GF-D8 (cell line): ENCODE measurements at places on chromosomes 6 and 20.

- DNase-seq = no peak
These were observed 40.5 kb downstream of the AKIRIN2 start for GRCh38 chr6:87661503-87661902.

DNA sequence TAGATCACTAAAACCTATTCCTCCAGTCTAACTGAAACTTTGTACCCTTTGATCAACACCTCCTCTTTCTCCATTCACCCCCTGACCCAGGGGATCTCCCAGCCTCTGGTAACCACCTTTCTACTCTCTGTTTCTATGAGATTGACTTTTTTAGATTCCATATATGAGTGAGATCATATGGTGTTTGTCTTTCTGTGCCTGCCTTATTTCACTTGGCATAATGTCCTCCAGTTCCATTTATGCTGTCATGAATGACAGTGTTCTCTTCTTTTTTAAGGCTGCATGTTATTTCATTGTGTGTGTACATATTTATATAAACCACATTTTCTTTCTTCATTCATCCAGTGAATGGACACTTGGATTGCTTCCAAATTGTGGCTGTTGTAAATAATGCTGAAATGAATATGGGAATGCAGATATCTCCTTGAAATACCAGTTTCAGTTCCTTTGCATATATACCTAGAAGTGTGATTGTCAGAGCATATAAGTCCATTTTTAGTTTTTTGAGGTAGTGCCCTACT is 57.7 kb downstream of the DHX35 start:
- DNase-seq = no peak

GRCh38 chr20:62350098-62350628 is 16.9 kb downstream of the LAMA5 start:
- DNase-seq = no peak

DNA sequence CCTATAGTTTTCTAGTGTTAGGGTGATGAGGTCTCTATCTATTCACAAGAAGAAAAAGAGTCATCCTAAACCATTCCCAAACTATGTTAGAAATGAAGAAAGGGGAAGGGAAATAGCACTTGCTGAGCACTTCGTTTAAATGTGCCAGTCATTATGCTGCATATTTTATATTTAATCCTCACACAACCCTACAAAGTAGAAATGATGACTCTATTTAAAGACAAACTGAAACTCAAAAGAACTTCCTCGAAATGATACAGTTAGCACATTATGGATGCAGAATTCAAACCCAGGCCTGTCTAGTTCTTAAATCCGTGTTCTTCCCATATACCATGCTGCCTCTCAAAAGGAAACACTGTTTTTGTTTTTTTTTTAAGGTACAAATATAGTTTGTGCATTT is 174.6 kb downstream of the GMPR start:
- DNase-seq = no peak

DNA sequence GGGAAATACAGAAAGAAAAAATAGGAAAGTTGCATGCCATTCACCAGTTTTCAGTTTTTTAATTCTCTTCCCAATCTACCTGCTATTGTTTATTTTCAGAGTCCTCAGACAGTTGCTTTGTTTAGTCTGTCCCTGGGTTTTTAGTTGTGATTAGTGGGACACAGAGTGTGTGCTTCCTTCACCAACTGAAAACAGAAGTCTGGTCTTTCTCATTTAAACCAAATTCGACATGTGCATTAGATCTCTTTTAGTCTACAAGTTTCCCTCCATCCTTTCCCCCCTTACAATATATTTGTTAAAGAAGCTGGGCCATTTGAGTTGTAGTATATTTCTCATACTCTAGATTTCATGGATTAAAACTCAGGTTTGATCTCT is 58.7 kb upstream of the STMND1 start:
- no peak for DNase-seq

DNA sequence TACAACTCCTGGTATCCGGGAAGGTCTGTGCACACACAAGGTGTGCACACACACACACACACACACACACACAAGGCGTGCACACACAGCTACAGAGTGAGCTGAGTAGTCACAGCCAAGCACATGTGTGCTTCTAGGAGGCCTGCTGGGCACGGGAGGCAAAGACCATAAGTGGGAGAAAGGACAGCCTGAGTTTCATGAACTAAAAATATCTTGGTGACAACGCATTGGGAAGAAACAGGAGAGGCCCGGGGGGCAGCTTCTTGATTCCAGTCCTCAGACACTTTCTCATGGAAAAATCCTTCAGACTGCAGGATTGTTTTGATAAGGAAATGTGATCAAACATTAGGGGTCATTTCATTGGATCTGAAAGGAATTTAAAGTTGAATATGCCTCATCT is 2.6 kb downstream of the TRAF3IP2 start:
- DNase-seq = no peak

- no peak for DNase-seq
These were observed 22.4 kb upstream of the ILRUN start for GRCh38 chr6:34718976-34719375.

- DNase-seq = no peak
These were observed 3.7 kb upstream of the BEND6 start for GRCh38 chr6:56951049-56951831.
